ENCODE measurements at places on chromosomes 5 and 9.

DNA sequence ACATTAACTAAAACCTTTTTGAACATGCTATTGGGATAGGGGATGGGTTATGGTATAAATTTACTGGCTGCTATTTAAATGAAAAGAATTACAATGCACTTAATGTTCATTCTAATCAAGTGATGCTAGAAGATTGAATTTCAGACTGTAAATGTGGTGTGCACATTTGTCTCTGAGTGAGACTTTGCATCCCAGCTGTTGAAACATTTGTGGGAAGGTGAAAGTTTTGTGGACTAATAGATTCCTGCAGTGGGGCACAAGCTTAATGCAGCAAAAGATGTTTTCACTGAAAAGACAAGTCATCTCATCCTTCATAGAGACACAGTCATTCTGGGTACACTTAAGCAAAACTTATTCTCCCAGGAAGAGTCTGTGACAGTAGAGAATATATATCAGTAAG, 323.6 kb downstream of the NFIB start:
- no peak for DNase-seq

DNA sequence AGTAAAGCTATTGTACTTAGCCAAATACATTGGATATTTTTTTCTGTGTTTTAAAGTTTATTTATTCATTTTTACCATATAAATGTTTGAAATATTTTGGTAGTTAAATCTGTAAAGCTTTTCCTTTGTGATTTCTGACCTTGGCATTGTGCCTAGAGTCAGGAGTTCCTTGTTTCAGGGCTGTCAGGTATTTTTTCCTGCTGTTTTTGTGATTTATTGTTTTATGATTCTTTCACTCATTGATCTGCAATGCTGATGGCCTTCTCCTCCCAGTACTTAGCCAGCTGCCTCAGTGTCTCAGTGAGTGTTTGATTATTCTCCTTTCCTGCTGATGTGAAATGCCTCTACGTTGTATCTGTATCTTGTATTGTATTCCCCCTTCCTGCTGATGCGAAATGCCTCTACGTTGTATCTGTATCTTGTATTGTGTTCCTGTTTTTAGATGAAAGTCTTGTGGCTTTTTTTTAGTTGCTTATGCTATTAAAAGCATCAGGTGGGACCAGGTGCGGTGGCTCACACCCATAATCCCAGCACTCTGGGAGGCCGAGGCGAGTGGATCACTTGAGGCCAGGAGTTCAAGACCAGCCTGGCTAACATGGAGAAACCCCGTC, 61.0 kb downstream of the EHMT1 start:
- no peak for DNase-seq

DNA sequence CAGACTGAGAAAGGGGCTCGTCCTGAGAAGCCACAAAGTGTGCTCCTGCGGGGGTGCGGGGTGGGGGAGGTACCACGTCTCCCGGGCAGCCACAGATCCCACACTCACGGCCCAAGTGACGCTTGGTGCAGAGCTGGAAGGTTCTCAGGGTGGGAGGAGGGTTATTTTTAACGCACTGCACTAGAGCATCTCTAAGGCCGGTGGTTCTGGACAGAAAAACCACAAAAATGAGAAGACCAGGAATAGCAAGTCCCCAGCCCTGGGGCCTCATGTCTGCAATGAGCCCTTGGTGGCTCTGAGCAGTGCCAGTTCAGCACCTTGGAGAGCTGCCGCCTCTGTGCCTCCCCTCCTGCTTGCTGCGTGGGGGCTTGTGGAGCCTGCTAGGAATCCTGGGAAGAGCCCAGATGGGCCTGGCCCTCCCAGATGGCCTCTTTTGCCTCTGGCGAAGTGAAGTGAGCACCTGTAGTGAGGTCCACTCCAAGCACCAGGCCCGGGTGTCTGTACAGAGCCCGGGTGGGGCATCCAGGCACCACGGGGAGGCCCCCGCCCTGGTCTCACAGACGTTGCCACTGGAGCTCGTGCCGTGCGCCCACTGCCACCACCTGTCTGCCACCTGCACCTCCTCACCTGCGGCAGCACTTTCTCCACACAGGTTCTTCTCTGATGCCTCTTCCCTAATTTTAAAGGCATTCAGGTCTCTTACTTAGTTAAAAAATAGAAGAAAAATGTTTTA, 48.9 kb upstream of the CACNA1B start:
- DNase-seq = peak; percentile 27

DNA sequence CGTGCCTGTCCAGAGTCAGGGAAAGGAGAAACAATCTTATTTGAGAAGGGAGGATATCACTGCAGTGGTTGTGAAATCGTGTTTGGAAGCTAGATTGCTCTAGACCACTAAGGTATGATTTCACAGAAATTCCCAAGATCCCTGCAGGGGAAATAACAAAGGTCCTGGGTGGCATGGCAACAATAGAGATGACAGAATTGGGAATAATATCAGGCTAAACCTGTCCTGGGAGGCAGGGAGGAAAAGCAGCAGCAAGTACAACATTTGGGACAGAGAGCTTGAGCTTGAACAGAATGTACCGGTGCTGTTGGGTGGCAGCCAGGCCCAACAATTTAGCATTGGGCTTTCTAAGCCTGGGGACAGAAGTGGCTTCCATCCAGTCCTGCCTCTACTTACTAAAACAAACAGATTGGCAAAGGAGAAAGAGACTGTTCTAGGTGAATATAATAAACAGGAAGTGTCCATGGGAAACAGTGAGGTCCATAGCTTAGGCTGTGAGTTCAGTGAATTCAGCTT, 17.0 kb upstream of the ARHGAP26 start:
- DNase-seq = no peak

- no peak for DNase-seq
These were observed 162.1 kb downstream of the ELAVL2 start for GRCh38 chr9:23663946-23664345.

Data from foreskin fibroblast (primary cell).